Cortex of kidney (tissue), 1 donor: ENCODE measurements at places on chromosomes 5 and 9.

DNA sequence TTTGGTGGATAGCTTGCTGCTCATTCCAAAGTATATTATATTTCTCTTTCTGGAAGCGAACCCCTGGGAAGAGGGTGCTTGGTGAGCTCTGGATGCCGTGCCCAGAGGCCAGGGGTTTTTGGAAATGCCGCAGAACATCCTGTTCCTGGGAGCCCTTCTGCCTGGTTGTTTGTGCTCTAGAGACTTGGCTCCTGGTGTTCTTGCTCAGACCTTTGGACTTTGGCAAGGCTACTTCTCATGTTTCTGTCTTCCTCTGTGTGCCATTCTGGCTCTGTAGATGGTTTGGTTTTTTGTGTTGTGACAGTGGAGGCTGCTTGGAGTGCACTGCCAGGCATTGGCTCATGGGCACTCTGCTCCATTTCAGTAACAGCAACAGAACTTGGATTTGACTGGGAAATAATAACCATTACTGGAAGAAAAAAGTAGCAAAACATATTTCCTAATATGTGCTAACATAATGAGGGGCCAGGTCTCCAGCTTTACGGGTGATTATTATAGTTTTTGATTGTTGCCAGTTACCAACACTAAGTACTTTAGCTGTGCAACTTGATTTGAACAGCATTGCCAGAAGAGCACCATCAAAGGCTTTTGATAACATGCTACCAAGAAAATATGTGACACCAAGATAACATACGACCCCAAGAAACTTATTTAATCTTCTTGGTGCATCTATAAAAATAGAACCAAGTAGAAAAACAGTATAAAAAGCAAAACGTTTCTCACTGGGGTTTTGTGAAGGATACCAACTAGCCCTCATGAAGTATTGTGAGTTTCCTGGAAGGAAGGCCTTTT, 94.2 kb downstream of the PCSK1 start:
- no peak for DNase-seq

GRCh38 chr9:131405858-131406537, 12.1 kb downstream of the PRRC2B start:
- no peak for DNase-seq

- DNase-seq = no peak
Observed at GRCh38 chr9:18705796-18706392, 231.9 kb downstream of the ADAMTSL1 start.

DNA sequence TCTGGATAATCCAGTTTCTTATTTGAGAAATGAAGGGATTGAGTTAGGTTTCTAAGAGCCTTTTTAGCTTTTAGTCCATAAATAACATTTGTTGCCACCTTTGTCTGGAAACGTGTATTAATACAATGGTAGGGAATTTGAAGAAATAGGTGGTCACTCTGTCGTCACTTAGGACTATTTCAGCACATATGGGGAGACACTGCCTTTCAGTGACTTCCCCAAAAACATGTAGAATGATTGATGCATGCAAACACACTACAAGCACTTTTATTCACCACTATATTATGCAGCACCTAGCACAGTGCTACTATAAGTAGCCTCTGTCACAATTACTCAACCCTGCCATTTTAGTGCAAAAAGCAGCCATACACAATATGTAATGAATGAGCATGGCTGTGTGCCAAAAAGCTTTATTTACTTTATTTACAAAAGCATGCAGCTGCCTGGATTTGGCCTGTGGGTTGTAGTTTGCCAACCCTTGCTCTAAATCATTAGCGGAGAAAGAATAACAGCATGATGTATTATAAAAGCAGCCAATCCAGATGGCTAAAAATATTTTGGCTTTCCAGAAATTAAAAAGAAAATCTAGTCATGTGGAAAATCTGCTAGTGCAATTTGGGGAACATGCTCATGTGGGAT, 154.2 kb upstream of the HMHB1 start:
- DNase-seq = no peak

- no peak for DNase-seq
Observed at GRCh38 chr5:113161806-113162205, 185.2 kb downstream of the DCP2 start.

DNA sequence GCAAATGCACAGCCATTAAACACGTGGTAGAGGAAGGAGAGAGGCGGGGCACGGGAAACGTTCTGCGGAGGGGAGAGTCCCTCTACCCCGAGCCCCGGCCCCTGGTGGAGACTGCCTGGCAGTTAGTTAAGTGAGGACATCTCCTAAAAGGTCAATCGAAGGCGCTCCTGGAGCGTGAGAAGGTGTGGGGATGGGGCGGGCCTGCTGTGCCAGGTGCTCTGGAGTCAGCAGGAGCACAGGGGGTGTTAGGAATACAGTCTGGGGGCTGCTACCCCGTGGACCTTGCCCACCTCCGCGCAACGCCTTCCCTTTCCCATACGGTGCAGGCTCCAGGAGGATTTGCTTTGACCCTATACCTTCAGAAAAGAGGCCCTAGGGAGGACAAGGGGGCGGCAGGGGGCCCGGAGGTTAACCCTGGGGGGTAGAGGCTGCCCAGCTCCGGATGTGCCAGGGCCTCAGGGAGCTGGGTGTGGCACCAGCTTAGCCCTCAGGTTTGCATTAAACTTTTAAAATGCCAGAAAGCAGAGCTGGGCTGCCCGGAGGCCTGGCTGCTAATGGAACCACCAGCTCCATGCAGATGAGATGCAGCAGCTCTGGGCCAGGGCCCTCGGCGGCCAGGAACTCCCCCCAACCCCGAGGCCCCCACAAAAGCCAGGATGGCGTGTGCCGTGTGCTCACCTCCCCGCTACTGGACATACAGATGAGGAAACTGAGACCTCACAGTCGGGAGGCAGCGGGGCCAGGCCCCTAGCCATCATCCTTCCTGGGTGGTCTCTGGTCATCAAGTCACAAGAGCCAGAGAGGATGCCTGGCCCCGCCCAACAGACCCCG, 39.2 kb downstream of the NACC2 start:
- no peak for DNase-seq

- no peak for DNase-seq
Observed at GRCh38 chr9:108003526-108003925, 514.0 kb upstream of the KLF4 start.

- no peak for DNase-seq
Observed at GRCh38 chr9:110923601-110924000, 114.7 kb downstream of the LPAR1 start.
